ENCODE measurements at places on chromosomes 12 and 14.
A peak's percentile ranks its signal among the peaks of the same experiment; 100 is the strongest.

DNA sequence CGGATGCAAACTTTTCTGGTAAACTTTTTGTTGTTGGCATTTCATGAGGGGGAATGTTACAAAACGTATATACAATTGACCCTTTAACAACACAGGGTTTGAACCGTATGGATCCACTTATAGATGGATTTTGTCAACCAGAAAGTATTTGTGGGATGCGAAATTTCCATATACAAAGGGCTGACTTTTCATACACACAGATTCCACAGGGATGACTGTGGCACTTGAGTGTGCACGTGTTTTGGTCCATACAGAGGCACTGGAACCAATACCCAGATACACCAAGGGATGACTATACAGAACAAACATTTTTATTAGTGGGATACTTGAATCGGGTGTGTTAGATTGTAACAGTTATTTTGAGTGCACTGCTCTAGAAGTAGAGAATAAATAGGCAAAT lies 29.8 kb upstream of the CCT2 start:
- DNase-seq = no peak

- no peak for DNase-seq
Measured at GRCh38 chr14:70706177-70706576, 64.5 kb downstream of the TTC9 start.

GRCh38 chr12:25690996-25691864 lies 138.1 kb upstream of the LMNTD1 start:
- no peak for DNase-seq

DNA sequence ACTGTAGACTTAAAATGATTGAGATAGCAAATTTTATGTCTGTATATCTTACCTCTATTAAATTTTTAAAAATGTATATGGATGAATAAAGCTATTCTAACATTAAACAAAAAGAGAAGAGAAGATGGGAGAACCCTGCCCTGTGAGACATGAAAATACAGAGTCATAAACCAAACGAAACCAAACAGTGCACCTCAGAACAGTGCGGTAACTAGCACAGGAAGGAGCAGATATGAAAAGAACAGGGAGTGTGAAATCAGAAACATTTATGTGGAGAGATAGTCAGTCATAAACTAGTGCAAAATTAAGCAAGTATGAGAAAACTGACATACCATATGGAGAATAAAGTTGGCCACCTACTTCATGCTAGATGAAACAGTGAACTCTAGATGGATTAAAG lies 135.1 kb downstream of the ERC1 start:
- DNase-seq = no peak

- DNase-seq = no peak
Measured at GRCh38 chr12:89424389-89424788, 72.1 kb upstream of the DUSP6 start.

- DNase-seq = peak; percentile 63
Measured at GRCh38 chr12:106288494-106289195, 13.9 kb upstream of the TCP11L2 start.

GRCh38 chr14:58288106-58288792 lies 10.1 kb upstream of the ARID4A start:
- DNase-seq = no peak

GRCh38 chr12:124824195-124824594 lies 39.5 kb downstream of the SCARB1 start:
- no peak for DNase-seq

DNA sequence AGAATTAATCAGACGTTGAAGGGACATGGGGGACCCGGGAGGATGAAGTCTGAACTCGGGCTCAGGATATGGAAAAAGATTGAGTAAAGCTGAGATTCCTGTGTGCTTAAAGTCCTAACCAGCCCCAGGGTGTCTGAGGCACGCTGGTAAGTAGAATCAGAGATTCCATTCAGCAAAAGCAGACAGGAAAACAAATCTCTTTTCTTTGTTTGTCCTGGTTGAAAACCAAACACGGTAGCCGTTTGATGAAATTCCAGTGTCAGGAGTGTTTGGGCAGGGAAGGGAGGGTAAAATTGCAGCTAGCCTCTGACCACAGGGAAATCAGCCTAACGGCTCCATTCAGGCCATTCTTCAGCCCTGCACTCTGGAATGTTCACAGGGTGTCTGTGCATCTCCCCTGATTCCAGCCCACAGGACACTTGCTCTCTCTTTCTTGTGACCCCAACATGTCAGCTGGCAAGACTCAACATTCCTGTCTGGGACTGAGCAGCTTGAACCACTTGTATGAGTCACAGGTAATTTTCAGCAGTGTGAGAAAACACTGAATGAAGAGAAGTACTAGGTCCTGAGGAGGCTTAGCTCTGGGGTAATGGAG lies 31.0 kb downstream of the NINJ2 start:
- DNase-seq = peak; percentile 80

DNA sequence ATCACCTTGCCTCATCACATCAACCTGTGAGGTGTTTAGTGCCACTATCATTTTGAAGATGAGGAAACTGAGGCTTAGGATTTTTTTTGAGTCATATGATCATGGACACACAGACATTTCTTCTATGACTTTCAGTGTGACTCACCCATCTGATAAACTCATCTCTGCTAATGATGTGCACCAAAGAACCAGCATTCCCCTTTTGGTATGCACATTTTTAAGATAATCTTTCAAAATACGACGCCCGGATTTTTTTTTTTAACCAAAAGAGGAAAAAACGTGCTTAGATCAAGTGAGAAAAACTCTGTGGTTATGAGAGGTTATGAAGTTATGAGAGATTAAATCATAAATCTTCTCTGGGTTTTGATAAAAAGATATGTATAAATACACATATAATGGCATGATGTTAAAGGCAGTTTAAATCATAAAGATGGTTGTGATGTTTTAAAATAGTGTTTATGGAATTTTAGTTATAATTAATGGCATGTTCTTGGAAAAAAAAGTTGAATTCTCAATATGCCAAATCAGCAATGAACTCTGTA lies 948.1 kb downstream of the TMTC2 start:
- DNase-seq = no peak

DNA sequence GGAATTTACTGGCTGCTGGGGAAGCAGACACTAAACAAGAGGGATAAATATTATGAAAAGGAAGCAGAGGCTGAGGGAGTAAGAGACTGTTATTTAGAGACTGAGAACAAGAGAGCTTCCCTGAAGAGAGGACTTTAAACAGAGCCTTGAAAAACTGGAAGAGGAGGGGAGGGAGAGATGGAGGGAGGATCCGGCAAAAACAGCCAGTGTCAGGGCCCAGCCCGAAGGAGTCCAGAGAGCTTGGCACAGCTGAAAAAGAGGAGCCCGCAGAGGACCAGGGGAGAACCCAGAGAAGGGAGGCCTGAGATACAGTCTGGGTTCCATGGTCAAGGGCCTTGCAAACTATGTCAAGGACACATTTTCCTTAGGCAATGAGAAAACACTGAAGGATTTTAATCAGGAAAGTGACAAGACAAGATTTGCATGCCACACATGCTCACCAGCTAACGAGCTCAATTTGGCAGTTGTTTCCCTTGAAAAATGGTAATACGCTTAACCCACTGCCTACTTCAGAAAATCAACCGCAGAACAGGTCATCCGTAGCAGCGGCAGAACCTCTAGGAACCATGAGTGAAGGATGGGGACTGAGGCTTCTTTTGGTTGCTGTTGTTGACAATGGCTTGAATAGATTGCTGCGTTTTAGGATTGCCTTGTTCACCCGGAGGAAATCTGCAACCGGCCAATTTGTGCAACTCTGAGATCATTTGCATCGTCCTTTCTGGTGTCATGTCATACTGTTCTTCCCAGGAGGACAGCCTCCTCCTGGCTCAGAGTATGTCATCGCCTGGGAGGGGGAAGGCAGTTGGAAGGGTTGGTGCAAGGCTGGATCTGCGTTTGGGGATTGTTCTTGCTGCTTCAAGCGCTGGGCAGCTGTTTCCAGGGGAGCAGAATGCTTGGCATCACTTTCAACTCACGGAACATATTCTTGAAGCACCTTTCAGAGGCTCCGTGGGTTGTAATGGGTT lies 108.2 kb downstream of the PRMT8 start:
- DNase-seq = no peak

GRCh38 chr14:69959136-69959535 lies 79.9 kb downstream of the SMOC1 start:
- DNase-seq = no peak

DNA sequence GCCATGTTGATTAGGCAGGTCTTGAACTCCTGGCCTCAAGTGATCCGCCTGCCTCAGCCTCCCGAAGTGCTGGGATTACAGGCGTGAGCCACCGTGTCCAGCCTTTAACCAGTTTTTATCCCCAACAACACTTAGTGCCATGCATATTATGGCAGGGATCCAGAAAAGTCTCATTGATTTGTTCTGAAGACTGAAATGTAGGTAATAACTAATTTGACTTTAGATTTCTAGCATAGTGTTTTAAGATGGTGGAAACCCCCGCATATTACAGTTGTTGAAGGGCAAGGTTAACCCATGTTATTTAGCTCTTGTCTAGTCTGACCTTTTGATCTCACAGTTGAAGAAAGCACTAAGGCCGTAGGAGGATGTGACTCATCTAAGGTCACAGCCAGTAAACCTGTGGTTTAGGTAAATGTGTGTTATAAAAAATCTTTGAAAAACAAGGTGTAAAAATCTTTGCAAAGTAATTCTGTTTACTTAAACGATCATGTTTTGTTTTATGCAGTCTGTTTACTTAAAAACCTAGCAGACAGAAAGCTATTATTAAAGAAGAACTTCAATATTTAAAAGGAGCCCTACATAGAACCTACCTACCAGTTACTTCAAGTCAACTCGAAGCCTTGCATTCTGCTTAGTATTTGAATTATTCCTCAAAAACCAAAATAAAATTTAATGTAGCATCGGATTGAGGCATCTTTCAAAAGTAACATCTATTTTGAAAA lies 24.8 kb downstream of the BICDL1 start:
- DNase-seq = peak; percentile 12

DNA sequence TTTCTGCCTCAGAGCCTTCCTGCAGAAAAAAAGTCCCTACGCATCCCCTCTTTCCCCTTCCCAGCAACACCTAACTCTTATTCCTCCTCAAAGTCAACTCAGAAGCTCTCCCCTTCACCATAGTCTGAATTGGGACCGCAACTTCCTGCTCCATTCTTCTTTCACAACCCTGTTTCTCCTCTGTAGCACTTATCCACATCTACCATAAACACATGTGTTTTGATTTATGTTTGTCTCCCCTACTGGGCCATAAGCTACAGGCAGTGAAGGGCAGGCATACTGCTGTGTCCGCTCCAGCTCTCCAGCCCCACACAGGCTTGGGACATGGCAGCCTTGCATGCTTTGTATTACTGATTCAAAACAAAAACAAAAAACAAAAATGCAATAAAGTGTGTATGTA lies 5.9 kb downstream of the SDR9C7 start:
- DNase-seq = no peak

GRCh38 chr12:78885466-78885865 lies 20.9 kb downstream of the SYT1 start:
- no peak for DNase-seq

- DNase-seq = no peak
Measured at GRCh38 chr14:76055330-76055729, 69.8 kb downstream of the IFT43 start.

GRCh38 chr12:100433701-100434100 lies 40.0 kb upstream of the NR1H4 start:
- no peak for DNase-seq

GRCh38 chr12:124661341-124661740 lies 93.9 kb upstream of the NCOR2 start:
- DNase-seq = peak; percentile 60

DNA sequence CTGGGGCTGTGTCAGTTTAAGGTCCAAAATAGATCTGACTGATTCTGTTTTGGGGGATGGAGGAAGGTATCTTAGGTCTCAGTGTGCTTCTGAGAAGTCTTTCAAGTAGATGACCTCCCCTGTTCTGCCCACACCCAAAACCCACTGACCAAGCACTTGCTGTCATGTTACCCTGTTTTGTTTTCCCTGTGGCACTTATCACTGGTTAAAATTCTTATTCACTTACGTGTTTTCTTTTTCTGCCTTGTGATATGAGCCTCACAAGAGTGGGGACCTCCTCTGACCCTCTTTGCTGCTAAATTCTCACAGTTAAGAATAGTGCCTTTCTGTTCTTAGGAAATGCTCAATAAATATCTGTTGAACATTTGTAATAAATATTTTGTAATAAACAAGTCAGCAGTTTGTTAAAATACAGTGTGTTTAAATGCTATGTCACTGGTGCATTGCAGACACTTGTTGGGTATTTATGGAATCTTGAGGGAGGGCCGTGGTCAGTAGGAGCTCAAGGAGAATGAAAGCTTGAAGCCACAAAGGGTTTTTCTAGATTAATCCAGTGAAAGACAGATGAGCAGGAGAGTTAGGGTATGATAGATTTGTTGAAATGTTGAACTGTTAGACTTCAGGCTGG lies 20.9 kb downstream of the PLEKHA5 start:
- DNase-seq = peak; percentile 55

Measured in kidney glomerular epithelial cell (primary cell).